HTR-8/SVneo (cell line): ENCODE measurements at places on chromosomes 7 and 10.
A peak's percentile ranks its signal among the peaks of the same experiment; 100 is the strongest.

DNA sequence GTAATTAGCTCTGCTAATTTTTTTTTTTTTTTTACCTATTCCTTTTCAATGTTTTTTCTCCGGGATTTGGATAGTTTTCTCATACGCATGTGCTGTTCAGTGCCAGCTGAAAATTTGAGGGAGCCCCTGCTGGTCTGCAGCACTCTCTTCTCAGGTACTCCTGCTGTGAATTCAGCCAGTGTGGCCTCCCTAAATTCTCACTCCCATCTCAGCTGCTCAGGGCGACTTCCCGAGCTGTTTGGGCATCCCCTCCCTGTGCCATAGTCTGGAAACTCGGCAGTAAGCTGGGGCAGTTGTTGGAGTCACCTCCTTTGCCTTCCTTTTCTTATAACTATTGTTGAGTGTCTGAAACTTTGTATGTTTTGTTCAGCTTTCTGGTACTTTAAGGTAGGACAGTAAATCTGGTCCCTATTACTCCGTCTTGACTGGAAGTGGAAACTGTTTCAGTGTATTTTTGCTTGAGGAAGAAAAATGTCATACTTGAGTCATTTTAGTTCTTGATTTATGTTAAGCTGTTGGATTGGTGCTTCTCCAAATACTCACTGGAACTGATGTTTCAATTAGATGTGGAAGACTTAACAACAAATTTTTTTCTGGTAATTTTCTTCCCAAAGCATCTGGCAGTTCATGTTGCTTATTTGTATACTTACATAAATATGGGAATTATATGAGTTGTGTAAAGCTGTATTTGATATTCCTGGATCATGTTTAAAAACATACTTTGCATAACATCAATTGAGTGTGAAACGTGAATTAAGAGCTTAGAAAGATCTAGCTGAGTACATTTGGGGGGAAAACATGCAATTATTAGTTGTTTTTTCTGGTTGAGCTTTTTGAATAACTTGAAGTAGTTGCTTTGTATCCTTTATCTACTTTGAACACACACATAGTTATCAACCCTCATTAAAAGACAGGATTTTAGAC, 33.7 kb downstream of the MINPP1 start:
- DNase-seq, result no peak

- DNase-seq, result no peak
Measured at GRCh38 chr10:102679596-102679995, 34.6 kb downstream of the ARL3 start.

DNA sequence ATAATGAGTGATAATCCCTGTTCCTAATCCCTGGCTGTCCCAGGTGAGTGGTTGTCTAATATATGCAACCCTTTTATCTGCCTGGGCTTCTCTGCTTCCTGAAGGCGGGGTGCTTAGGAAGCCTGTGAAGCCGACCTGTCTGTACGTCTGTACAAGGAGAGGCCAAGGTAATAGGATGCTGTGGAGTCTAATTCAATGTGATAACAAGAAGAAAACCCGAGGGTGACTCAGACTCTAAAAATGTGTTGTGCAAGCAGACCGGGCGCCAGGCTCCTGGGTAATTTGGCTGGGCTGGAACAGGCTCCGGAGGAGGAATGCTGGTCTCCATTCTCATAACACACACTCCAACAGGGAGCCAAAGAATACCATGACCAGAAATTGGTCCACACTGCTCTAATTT, 43.6 kb downstream of the THNSL1 start:
- peak; percentile 82 for DNase-seq

GRCh38 chr10:100209303-100209702, 20.1 kb downstream of the CHUK start:
- DNase-seq, result peak; percentile 10

- DNase-seq, result no peak
Measured at GRCh38 chr10:26859241-26860101, 1.3 kb downstream of the ABI1 start.

DNA sequence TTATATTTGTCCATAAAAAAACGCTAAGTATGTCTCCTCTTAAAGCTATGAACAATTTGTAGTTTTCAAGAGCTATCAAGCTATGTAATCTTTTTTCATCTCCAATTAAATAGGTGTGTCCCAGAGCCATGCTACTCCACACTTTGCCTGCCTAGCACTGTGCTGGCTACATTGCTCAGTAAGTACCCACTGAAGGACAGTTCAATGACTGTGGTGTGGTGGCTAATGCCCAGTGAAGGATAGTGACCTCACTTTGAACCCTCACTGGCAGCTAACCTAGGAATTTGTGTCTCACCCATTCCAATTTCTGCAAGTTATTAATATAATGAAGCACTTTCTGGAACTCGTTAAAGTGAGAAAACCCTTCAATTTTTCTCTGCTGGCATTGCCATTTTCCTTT, 14.4 kb upstream of the TRUB1 start:
- DNase-seq, result no peak

DNA sequence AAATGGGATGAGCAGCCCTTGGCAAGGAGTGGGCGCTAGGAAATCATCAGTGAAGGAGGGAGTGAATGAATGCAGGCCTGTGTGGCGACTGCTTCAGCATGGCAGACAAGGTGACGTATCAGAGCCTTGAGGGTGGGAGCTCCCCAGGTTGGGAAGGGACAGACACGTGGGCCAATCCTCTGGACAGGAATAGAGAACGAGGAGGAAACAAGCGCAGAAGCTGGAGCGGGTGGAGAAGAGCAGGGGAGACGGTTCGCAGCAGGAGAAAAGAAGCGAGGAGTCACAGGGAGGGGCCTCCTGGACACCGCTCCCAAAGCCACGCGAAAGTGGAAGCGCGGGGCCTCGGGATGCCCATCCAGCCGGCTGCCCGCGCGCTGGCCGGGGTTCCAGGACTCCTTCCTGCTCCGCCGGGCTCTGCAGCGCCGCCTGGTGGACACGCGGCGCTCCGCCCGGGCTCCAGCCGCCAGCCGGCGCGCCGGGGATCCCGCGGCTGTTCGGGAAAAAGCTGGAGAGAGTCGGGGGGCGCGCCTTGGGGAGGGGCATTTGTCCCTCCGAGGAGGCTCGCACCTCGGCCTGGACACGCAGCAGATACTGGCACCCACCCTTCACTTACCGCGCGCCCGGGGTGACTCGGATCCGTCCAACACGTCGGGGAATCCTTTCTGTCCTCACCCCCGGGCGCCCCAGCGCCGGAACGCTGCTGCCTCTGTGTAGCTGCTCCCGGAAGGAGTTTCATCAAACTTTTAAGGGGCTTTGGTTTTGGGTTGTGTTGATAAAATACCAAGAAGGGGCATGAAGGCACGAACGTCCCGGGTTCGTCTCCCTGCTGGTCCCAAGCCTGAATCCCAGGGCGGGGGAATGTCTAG, 6.3 kb downstream of the ZNF503 start:
- DNase-seq, result no peak

- DNase-seq, result no peak
Measured at GRCh38 chr7:142450695-142451094, 192.8 kb upstream of the PRSS58 start.

DNA sequence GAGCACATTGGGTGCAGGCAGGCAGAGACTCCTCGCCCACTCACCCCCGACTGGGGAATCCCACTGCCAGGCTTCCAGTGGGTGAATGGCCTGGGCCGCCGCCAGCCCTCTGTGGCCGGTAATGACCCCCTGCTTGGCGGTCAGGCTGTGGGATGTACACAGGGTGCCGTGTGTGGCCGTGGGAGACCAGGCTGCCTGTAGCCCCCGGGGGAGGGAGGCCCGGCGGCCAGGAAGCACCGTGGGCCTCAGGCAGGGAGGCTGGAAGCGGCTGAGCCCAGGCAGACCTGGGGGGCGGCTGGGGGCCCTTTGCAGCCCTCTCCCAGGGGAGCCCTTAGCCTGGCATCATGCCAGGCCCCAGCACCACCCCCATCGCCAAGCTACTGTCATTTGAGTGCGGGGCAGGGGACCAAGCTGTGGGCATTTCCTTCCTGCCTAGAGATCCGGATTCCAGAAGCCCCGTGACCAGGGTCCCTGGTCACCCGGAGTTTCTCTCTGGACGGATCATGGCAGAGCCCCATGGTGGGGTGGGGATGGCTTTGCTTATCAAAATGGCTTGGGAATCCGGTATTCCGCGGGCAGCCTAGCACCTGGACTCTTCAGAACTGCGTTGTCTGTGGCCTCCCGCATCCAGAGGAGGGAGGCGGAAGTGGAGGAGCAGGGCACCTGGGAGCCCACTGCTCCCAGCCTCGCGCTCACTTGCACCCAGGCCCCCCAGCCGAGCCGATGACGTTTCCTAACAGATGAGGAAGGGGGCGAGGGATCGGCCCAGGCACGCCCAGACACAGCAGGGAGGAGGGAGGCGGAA, 1.1 kb downstream of the TTYH3 start:
- DNase-seq, result peak; percentile 85

- no peak for DNase-seq
Measured at GRCh38 chr7:40944981-40945585, 757.8 kb downstream of the INHBA start.

DNA sequence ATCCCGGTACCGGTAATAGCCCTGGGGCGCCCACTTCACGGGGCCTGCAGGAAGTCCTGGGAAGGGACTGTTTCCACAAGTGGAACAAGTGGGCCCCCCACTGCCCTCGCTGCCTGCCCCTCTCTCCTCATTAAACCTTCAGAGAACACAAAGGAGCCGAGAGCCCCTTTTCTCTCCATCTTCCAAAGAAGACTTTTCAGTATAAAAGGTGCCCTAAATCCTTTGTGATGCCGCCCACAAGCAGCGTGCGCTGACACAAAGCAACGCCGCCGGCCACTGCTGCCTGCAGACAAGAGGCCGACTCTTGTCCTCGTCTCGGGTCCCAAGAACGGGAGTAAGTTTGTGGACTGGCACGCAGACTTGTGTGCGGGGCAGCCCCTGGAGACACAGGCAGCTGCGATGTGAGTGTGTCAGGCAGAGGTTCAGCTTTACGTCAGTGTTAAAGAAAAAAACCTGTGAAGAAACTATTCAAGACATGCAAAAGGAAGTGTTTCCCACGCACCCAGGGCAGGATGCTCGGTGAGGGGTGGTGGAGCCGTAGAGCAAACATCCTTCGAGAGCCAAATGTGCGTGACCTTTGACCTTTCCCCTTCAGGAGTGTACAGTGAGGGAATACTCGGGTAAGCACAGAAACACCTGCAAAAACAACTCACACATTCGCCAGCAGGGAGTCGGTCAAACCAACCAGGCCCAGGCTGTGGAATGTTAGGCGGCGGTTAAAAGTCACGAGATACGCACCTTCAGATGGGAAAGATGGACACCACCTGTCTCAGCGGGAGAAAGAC, 118.2 kb downstream of the VIPR2 start:
- DNase-seq, result no peak

GRCh38 chr10:80465839-80466590, 11.9 kb downstream of the TSPAN14 start:
- no peak for DNase-seq

DNA sequence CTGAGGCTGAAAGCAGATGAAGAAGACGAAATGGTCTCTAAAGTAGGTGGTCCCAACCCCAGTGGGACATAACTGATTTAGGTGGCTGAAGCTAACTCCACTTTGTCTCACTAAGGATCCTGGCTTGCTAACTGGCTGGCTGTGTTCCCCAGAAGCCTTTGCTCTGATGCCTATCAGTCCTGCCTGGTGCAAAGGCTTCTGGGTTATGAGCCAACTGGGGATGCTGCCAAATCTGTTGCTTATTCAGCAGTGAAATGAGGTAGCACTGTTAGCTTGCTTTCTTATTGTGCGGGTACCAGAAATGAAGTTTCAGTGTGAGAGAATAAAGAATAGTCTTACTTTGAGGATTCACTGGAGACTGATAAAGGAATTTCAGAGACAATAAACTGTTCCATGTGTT, 18.1 kb downstream of the PRKG1 start:
- DNase-seq, result no peak

DNA sequence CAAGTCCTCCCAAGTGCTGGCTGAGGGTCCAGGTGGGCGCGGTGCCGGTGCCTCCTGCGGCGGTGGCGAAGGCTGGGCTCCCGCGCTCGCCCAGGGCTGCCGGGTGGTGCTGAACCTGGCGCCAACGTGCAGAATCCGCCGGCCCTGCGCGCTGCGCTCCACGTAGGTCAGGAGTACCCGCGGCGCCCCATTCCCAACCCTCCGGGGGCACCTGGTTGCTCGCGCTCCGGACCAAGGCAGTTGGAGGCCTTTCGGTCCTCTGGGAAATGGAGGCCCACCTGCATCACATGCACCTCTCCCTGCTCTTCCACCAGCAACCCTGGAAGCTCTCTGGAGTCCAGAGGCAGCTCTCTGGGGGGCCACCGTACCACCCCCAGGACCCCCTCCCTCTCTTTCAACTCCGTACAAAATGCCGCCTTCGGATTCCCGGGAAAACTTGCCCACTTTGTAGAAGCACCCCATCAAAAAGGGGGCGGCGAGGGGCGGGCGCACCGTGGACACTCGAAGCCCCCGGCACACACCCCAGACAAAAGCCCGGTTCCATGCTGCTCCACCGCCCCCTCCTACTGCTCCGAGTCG, 745 bp downstream of the SLC16A9 start:
- peak; percentile 10 for DNase-seq

- DNase-seq, result no peak
Measured at GRCh38 chr10:95834406-95834805, 73.4 kb upstream of the CC2D2B start.

- DNase-seq, result no peak
Measured at GRCh38 chr10:92208736-92209135, 82.1 kb downstream of the CPEB3 start.

DNA sequence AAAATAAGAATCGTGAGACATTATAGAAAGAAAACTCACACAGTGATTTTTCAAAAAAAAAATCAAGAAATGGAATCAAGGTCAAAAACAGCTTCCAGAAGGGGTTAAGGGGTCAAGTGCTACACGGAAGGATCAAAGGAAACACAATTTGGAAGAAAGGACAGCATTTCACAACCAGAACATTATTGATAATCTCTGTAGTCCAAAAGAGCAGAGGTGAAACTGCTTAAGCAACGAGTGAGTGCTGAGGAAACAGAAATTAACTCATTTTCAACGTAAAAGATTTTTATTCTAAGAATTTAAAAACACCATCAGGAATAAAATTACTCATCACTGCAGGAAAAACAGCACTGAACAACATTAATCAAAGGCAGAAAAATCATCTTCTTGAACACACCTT, 23.5 kb downstream of the MINDY3 start:
- no peak for DNase-seq

- DNase-seq, result no peak
Measured at GRCh38 chr7:30865821-30866220, 45.8 kb upstream of the AQP1 start.

DNA sequence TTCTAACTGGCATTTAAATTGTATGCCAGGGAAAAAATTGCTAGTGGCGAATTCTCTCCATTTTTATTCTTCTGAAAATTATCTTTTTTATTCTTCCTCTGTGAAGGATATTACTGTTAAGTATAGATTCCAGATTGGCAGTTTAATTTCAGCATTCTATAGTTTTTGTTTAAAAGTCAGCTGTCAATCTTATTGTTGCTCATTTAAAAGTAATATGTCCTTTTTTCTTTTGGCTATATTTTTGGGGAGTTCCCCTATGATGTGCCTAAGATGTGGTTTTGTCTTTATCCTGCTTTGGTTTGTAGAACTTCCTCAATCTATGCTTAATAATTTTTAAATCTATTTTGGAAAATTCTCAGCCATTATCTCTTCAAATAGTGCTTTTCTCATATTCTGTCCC, 135.9 kb downstream of the ARHGAP12 start:
- DNase-seq, result no peak

- DNase-seq, result no peak
Measured at GRCh38 chr10:71307469-71308085, 11.5 kb upstream of the SLC29A3 start.
